Stimulated activated CD8-positive, alpha-beta memory T cell treated with anti-CD3 and anti-CD28 coated beads, Interleukin-7, amount 100 ng/mL, for 24 hours (primary cell): ENCODE measurements at places on chromosomes 5 and 9.

DNA sequence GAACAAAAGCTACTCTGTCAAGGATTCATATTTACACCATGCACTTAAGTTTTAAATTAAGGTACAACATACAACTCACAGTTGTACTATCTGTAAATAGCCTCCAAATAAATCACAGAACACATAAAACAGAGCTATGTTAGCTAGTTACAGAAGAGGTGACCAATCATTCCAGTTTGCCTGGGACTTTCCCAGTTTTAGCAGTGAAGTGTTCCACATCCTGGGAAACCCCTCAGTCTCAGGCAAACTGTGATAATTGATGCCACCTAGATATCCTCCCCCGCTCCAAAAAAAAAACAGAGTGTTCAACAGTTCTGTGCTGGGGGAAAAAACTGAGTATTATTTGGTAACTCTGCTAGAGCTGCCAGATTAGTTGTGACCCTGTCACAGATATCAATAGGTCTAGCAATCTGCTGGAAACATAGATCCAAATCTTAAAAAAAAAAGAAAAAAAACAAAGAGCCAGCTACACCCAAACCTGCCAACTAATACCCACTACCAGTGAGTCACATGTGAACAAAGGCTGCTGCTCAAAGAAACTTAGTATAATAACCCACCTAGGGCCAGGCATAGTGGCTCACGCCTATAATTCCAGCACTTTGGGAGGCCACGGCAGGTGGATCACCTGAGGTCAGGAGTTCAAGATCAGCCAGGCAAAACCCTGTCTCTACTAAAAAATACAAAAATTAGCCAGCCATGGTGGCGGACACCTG, 5.7 kb downstream of the TBCA start:
- no peak for DNase-seq

- DNase-seq = no peak
Observed at GRCh38 chr9:36152741-36153438, 16.3 kb upstream of the CCIN start.

DNA sequence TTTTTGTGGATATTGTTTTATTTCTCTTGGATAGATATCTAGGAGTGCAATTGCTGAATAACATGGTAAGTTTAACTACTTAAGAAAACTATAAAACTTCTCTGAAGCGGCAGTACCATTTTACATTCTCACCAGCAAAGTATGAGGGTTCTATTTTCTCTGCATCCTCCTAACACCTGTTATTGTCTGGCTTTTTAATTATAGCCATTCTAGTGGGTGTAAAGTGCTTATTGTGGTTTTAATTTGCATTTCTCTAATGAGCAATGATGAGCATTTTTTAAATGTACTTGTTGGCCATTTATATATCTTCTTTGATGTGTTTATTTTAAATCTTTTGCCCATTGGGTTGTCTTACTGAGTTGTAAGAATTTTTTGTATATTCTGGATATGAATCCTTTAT, 28.7 kb downstream of the SMIM32 start:
- DNase-seq = no peak

DNA sequence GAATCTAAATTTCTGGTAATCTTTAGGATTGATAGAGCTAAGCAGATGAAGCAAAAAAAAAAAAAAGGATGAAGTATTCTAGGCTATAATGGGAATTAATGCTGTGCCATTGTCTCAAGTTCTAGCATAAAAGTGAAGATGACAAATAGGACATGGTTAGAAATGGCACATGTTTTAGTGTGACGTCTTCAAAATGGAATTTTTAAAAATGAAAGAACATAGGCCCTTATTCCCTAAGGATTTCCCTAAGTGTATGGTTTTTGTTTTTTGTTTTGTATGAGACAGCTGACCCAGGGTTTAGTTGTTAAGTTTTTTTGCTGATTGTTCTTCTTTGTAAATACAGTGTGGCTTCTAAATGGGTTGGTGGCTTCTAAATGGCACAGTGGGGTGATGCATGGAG, 7.1 kb downstream of the TLE4 start:
- no peak for DNase-seq

- no peak for DNase-seq
Observed at GRCh38 chr5:9716838-9717281, 86.7 kb upstream of the TAS2R1 start.

GRCh38 chr5:146331423-146331822, 7.2 kb upstream of the POU4F3 start:
- DNase-seq = no peak

DNA sequence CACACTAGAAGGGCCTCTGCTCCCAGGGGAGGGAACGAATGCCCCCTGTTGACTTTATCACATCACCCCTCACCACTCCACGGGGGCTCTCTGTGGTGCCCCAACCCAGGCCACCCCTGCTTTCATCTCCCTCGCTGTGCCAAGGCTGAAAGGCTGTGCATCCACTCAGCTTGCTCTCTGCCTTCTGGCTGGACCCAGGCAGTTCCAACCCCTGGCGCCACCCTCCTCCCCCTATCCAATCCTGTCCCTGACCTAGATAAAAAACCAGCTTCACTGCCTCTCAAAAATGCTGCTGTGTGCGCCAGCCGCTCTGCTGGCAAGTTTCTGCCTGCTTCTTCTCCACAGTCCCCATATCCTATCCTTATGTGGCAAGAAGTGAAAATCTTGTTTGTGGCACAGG, 22.4 kb upstream of the CORO2A start:
- no peak for DNase-seq
